ENCODE measurements at places on chromosomes 1 and 21.

DNA sequence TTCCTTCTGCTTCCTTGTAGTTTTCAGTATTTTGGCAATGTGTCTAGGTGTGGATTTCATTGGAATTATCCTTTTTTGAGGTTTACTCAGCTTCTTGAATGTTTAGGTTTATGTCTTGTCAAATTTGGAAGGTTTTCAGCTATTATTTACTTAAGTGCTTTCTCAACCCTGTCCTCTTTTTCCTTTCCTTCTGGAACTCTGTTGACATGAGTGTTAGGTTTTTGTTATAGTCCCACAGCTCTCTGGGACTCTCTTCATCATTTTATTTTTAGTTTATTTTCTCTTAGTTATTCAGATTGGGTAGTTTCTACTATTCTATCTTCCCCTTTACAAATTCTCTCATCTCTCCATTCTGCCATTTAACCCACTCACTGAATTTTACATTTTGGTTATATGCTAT is 63.1 kb upstream of the GPR88 start:
- no peak for DNase-seq

GRCh38 chr1:232319518-232320210 is 310.3 kb downstream of the SIPA1L2 start:
- DNase-seq, result no peak

DNA sequence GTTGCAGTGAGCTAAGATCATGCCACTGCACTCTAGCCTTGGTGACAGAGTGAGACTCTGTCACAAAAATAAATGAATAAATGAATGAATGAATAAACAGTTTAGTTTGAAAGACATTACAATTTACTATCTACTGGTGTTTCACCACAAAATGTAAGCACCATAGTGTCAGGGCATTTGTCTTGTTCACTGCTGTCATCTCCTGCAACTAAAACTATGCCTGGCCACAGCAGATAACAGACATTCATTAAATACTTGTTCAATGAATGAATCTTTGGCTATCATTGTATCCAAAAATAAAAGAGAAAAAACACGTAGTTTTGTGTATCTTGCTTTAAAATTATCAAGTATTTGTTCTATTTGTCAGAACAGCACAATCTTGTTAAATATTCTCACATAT is 32.5 kb downstream of the SASS6 start:
- DNase-seq, result peak; percentile 56

DNA sequence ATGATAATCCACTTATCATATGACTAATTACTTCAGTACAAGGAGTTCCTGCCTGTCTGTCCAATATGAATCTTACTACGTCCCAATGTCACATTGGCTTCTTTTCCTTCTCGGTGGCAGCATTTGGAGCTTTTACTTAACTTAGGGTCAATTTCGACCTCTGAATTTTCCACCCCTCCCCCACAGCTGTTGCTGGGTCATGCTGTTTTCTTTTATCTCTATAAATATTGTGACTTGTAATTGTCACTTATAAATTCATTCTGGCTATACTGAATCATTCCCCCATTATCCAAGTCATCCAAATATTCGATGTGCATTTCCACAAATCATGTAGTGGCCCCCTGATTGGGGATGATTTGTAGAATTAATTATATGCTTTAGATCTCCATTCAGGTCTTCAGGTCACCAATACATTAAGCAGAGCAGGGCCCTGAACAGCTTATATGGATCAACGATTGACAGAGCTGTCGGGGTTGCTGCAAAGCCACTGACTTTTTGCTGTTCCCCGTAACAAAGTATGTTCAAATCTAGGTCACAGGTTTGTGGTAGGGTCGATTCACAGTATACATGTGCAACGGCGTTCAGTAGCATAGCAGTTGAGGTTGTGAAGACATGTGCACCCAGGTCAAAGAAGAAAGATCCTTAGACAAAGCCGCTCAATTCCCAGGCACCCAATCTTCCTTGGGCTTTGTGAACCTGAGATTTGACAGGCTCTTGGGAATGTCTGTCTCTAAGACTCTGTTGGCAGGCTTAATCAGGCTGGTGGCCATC is 18.3 kb upstream of the RNU1-4 start:
- DNase-seq, result no peak

DNA sequence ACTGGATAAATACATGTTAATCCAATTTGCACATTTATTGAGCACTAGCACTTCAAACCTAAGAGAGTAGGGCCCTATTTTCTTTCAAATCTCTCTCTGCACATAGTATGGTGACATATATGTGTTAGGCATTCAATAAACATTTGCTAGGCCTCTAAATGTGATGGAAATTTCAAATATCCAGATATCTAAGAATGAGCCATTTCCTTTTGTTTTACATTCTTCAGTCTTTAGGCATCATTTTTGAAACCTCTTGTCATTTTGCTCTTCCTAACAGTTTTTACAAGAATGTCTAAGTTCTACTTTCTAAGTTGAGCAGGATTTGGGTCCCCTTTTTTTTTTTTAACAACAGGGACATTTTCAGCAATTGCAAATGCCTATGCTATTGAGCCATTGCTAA is 395.7 kb upstream of the ST6GALNAC5 start:
- no peak for DNase-seq

GRCh38 chr1:210764536-210764935 is 369.4 kb downstream of the KCNH1 start:
- DNase-seq, result peak; percentile 33

DNA sequence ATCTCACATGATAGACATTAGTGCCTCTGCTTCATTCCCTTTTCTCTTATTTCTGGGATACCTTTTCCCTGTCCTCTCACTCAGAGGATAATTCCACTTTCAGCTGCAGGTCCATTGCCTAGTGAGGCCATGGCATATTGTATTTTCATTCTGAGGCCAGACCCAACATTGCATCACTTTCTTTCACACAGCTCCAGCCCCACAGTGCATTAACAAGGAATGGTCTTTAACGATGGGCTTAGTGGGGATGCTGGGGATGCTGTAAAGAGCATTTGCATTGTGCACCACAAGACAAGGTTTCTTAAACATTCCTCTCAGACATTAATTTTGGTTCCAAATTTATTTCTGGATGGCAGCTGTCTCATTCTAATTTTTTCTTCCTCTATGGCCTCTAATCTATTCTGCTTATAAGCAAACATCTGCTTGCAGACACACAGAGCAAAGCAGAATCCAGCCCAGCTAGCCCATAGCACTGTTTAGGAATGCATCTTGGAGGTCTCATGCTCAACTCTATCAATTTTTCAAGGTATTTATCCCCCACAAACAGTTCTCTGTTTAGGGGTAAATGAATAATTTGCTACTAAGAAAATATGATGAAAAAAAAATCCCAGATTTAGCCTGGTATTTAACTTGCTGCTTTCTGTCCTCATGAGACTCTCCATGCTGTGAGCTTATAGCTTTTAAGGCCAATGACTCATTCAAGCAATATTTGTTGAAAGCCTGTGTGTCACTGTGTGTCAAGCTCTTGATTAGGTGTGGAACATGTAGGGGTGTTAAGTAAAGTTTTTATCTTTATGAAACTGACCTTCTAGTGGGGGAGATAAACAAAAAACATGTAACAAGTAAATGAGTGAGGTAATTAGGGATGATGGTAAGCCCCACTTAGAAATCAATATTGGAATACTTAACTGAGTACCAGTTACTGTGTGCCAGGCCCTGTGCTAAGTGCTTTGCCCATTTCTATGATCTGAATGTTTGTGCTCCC is 44.5 kb upstream of the CCDC190 start:
- peak; percentile 63 for DNase-seq
